ENCODE measurements at places on chromosomes 3 and 15.
A peak's percentile ranks its signal among the peaks of the same experiment; 100 is the strongest.

DNA sequence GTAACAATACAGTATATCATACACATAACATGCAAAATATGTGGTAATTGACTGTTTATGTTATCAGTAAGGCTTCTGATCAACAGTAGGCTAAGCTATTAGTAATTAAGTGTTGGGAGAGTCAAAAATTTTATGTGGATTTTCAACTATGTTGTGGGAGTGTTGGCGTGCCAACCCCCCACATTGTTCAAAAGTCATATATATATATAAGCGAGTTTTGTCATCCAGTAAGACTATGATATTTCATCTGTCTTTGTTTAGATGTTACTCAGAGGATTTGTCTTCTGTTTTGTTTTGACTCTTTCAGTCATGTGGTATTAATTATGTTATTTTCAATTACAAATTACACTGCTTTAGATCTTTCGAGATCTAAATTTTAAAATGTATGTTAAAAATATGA is 51.0 kb upstream of the RAP2B start:
- no peak for DNase-seq

DNA sequence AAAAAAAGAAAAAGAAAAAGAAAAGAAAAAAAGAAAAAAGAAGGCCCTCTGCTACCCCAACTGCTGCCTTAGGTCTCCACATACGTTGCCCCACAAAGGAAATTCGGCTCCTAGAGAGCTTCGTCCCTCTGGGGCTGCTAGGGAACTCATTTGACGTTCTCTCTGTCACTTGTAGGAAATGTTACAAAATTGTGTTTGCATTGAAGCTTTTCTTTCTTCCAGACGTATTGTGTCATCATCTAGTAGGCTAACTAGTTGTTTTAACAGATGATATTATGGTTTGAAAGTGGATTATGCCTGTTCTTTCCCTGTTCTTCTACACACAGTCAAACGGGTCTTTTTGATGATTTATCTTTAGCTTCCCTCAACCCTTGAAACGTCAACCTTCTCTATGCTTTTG is 125.3 kb downstream of the BDH1 start:
- DNase-seq = peak; percentile 3

DNA sequence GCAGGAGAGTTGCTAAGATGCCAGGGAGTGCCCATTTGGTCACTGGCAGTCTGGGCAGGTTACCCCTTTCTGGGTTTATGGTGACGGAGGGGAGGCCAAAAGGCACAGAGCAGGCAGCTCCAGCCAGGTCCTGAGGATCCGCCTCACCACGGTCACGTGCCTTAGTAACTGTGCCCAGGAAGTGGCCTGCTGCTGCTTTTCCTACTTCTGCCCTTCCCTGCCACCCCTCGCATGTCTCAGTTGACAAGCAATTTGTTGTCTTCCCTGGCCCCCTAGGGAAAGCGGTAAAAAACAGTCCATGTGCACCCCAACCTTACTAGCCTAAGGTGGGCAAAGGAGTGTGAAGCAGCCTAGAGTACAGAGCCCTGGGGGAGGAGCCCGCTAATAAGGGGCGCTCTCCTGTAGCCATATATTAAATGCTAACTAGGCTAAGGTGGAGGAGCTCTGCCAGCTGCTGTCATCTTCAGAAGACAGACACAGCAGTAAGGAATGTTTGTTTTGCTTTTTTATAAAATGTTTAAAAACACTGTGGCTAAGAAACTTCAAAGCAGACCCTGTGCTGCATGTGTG is 9.1 kb upstream of the LIPH start:
- DNase-seq = peak; percentile 32

DNA sequence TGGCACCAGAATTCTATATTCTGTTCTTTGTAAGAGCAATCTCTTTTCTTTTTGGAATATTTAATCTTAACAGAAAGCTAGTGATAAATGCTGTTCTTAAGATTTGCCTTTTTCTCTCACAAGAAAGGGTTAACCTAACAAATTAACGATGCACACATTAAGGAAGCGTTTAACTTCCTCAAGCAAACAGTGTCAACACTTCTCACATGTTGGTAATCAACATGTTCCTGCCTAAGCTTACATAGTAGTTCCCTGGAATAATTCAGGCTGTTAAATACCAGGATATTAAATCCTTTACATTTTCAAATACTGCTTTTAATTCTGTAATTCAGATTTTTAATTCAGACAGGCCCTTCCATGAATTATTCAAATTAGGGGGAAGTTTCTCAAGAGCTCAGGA is 67.4 kb upstream of the RPL35A start:
- peak; percentile 27 for DNase-seq

GRCh38 chr3:119628816-119629445 is 31.2 kb downstream of the PLA1A start:
- DNase-seq = peak; percentile 92

GRCh38 chr3:5016211-5017161 is 37.2 kb downstream of the BHLHE40 start:
- peak; percentile 56 for DNase-seq
